Activated T-cell treated with anti-CD3 and anti-CD28 coated beads for 4 hours (primary cell): ENCODE measurements at places on chromosomes 6 and 20.

- DNase-seq, result no peak
These were observed 250.0 kb downstream of the HIVEP2 start for GRCh38 chr6:142695016-142695415.

DNA sequence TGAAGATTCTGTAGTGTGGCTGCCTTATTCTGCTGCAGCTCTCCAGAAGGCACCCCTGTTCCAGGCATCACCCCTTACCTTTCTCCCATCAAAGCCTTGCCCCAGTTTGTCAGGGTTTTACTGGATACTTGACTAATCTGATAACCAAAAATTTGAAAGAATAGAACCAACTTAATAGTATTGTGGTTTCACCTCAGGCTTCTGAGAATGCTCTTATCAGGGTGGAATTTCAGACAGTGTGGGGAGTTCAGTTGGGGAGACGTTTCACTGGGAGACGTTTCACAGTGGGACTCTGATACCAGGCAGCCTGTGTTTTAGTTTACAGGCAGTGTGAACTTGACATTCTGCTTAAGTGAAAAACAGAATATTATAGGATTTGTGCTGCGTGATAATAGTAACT, 50.5 kb downstream of the SCAND1 start:
- no peak for DNase-seq

DNA sequence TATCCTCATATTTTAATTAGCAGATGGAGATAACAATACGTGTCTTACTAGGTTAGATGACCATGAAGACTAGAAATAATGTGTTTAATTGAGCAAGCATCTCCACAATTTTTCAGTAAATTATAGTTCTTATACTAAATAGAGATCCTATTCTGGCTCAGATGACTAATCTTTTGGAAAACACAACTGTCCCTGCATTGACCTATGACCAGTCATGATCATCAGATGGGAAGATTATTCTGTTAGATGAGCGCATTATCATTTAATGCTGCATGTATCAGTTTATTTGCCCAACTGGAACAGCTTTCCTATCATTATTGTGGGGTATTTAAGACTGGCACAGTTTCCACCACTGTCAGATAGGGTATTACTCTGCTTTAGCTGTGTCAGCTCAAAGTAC, 185.5 kb downstream of the MOXD1 start:
- DNase-seq, result no peak

- DNase-seq, result peak; percentile 14
These were observed 39.0 kb upstream of the SLCO4A1 start for GRCh38 chr20:62603021-62603906.

GRCh38 chr20:45091366-45091765, 9.6 kb downstream of the KCNS1 start:
- DNase-seq, result no peak

GRCh38 chr6:98107801-98108200, 726.6 kb upstream of the POU3F2 start:
- no peak for DNase-seq

GRCh38 chr6:134173366-134173725, 120.9 kb upstream of the SLC2A12 start:
- DNase-seq, result no peak

DNA sequence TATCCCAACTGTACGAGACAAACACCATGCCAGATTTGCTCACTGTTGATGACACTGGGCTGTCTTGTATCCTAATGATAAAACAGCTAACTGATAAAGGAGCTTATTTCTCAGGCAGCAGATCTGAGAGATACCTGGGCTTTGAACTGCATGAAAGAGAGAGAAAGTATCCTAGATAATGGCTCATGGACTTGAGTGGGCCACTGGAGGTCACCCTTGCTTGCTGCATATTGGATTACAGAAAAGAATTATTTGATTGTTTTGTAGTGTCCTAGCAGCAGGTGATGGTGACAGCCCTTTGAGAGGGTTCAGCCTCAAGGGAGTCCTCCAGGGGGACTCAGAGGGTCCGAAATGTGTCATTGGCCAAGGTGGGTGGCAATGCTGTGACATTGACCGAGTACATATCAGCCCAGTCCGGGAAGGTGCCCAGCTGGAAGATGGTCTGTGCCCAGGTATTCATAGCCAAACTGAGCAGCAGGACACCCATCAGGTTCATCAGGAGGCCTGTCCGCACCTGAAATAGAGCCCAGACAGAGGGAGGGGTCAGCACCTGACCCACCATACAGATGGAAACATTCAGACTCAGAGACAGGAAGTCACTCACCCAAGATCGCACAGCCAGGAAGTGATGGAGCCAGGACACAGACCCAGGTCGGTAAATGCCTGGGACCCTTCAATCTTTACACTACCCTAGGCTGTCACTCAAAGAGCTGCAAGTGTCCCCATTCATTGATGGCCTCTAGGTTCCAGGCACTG, 9.4 kb upstream of the OCSTAMP start:
- DNase-seq, result no peak

DNA sequence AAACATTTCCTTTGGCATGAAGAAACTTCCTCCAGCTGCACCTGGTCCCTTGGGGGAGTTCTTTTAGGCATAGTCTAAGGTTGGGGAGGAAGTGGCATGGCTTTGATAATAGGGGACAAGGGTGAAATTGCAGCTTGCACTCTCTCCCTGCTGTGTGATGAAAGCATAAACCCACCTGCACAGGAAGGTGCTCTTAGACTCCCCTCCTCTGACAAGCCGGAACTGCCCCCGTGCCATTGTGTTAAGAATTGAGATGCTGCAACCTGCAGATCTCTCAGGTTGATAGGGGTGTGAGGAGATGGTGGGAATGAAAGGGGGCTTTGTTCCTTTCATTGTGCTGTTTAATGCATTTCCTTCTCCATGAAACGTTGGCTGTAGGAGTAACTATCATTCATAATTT, 247.7 kb upstream of the RNF24 start:
- no peak for DNase-seq

- DNase-seq, result no peak
These were observed 21.7 kb downstream of the ABHD12 start for GRCh38 chr20:25368976-25369375.

DNA sequence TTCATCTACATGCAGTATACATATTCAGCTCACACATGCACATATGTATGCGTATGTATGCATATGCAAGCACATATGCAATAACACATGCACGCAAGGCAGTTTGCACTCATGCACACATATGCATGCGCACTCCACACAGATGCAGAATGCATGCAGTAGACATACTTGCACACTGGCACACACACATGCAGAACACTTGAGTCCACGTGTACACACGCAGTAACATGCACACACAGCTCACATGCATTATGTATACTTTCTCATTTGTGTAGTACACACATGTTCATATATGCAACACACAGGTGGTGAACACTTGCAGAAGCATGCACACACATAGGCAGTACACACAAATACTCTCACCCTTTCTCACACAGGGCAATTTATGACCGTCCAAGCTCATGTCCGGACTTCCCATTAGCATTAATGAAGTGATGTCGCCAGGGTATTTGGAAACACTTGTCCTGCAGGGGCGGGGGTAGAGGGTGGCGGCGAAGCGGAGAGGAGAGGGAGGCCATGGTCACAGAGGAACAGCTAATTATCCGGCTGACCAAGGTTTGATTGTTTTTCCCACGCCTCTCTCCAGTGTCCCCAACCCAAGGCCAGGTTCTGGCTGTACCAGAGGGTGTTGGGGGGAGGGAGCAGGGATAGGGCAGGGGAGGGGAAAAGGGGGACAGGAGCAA, 91.3 kb downstream of the VEGFA start:
- no peak for DNase-seq

GRCh38 chr20:34895465-34895864, 19.1 kb downstream of the ACSS2 start:
- DNase-seq, result no peak

GRCh38 chr6:11101417-11101816, 7.8 kb downstream of the SMIM13 start:
- no peak for DNase-seq

GRCh38 chr6:116779573-116780164, 14.2 kb upstream of the FAM162B start:
- no peak for DNase-seq

DNA sequence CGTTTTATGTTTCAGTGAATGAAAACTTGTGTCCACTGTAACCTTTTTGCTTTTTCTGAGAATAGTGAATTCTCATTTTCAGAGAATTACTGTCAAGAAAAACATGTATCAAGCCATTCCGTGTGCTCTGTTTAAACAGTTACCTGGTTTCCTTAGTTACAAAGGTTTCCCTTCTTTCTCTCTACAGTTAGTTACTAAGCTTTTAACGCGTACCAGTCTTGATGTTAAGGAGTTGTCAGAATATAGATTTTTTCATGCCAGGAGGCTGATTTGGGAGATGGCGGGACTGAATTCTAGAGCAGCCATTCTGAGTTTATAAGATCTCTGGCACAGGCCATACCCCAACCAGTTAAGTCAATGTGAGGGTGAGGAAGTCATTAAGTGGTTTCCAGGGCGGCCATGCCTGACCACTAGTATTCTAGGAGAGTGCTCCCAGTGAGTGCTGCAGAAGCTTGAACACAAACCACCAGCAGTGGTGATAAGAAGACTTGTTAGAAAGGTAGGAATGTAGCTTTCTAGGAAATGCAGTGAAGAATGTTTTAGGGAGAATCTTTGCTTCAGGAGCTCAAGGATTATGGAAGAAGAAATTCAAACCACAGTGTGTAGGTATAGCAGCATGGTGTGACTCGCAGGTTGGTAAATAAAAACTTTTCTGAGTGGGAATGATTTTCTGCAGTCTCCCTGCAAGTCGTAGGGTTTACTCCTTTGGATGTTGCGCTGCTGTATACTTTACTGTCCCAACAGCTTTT, 112.9 kb downstream of the JARID2 start:
- DNase-seq, result no peak

GRCh38 chr6:89702349-89702748, 63.8 kb upstream of the LYRM2 start:
- no peak for DNase-seq
